Natural killer cell (primary cell): ENCODE measurements at places on chromosomes 12 and 14. TPM values are rescaled to one million over a fixed set of nuclear protein-coding genes. Genes with fewer than 3 reads are reported as not detected.
A peak's percentile ranks its signal among the peaks of the same experiment; 100 is the strongest.

GRCh38 chr12:132027636-132028035 is 77.9 kb downstream of the EP400 start:
- no peak overlapping the region for H3K27ac ChIP-seq
- no peak overlapping the region for H3K4me3 ChIP-seq
- no peaks in the 10 kb centered on the region for H3K4me1 ChIP-seq
- no peak for DNase-seq
- peaks cover 86% of the 10 kb centered on the region for H3K36me3 ChIP-seq

DNA sequence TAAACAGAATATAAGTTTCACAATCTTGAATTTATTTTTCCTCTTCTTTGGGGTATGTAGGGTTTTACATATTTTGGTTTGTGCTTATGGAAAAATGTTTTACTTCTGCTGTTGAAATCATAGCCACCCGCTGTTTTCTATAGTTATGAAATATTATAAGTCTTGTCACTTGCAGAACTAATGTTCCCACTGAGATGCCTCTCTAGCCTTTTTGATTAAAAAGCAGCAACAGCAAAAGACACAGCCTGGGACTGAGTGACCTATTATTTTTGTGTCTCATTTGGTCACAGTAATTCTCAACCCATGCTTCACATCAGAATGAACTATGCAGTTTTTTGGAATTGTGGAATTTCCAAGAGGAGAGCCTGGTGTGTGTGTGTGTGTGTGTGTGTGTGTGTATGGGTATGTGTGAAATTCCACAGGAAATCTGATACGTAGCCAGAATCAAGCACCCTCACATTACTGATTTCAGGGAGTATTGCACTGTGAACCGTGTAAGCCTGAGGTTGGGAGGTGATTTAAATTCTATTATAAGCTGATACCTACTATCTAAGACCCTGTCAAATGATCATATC is 55.7 kb upstream of the FRMD6 start:
- no peaks in the 10 kb centered on the region for H3K36me3 ChIP-seq
- no peak for DNase-seq
- H3K4me1 ChIP-seq: peaks cover 18% of the 10 kb centered on the region
- peaks cover under 1% of the 10 kb centered on the region for H3K27me3 ChIP-seq
- H3K27ac ChIP-seq: no peak overlapping the region

PIWIL1 gene
- not detected for total RNA-seq

DNA sequence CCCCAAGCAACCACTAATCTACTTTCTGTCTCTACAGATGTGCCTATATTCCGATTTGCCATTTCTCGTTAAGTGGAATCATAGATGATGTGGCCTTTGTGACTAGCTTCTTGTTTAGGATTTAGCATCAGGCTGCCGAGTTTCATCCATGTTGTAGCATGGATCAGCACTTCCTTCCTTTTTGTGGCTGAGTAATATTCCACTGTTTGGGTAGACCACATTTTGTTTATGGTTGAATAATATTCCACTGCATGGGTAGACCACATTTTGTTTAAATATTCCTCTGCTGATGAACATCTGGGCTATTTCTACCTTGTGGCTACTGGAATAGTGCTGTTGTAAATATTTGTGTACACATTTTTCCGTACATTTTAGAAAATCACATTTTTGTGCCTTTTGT is 36.4 kb downstream of the SPRING1 start:
- no peak overlapping the region for H3K27ac ChIP-seq
- no peaks in the 10 kb centered on the region for H3K36me3 ChIP-seq
- H3K4me3 ChIP-seq: no peak overlapping the region
- DNase-seq: no peak
- no peaks in the 10 kb centered on the region for H3K27me3 ChIP-seq
- H3K4me1 ChIP-seq: no peaks in the 10 kb centered on the region

HOXC9 gene
- total RNA-seq: not detected

HSPB8 gene
- not detected for total RNA-seq

TRPV4 gene
- not detected for total RNA-seq

DNA sequence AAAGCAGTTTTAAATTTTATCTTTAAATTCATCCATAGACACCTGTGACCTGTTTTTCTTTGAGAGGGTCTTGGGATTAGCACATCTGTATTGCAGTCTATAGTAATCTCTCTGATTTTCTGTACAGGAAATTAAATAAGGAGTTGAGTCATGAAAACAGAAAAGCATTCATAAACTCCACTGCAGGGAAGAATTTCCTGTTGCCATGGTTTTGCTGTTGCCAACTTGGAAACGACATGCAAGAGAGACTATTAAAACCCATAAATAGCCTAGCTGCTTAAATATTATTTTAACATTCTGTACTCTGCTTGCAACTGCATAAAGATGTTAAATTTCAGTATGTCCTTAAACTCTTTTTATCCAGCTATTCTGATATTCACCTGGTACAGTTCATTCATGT is 281.0 kb upstream of the RGS6 start:
- no peak for DNase-seq
- H3K36me3 ChIP-seq: peaks cover 16% of the 10 kb centered on the region
- no peak overlapping the region for H3K4me3 ChIP-seq
- no peaks in the 10 kb centered on the region for H3K4me1 ChIP-seq

- H3K4me1 ChIP-seq: peaks cover 35% of the 10 kb centered on the region
- no peak overlapping the region for H3K4me3 ChIP-seq
- DNase-seq: peak; percentile 82
- no peaks in the 10 kb centered on the region for H3K36me3 ChIP-seq
- H3K27ac ChIP-seq: peak overlapping the region; percentile 56
These were observed 18.8 kb upstream of the RAP1B start for GRCh38 chr12:68591734-68592418.

DNA sequence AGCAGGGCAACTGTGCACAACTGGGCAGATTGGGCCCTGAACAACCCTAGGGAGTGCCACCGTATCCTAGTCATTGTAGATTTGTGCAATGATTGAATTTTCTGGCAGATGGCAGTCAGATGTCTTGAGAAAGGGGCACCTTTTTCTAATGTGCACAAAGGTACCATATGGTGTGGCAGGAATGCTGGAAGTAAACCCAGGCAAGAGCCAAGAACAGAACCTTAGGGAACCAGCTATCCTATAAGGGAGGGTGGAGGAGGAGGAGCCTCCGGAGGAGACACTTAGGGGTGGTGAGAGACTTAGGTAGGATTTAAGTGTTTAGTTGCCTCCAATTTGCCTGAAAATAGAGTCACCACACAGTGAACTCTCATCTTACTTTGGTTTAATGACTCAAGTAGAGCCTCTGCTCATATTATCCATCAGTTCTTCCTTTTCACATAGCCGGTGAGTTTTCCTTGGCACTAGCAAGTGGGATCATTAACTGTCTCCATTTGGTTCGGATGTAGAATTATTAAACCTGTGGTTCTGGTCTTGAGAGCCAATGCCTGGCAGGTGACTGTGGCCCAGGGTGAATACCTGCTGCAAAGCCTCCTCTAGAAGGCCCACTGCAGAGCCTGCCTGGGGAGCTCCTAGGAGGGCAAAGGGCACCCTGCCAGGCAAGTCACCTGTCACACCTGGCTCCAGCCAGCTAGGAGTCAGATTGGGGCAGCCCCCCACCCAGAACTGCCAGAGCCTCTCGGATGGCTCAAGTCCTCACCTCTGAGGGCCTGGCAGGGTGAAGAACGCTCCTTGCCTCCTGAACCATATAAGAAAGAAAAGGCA is 184.4 kb upstream of the HIF1A start:
- H3K4me3 ChIP-seq: no peak overlapping the region
- DNase-seq: no peak
- H3K36me3 ChIP-seq: peaks cover 41% of the 10 kb centered on the region
- H3K4me1 ChIP-seq: peaks cover 45% of the 10 kb centered on the region
- peak overlapping the region; percentile 0 for H3K27ac ChIP-seq

- H3K27ac ChIP-seq: no peak overlapping the region
- H3K36me3 ChIP-seq: no peaks in the 10 kb centered on the region
- no peaks in the 10 kb centered on the region for H3K4me1 ChIP-seq
- no peak overlapping the region for H3K4me3 ChIP-seq
These were observed 26.3 kb upstream of the ANO2 start for GRCh38 chr12:5971194-5971850.

- H3K36me3 ChIP-seq: no peaks in the 10 kb centered on the region
- no peak for DNase-seq
- H3K4me1 ChIP-seq: no peaks in the 10 kb centered on the region
- no peak overlapping the region for H3K4me3 ChIP-seq
These were observed 258.7 kb downstream of the EMP1 start for GRCh38 chr12:13454991-13455777.

DNA sequence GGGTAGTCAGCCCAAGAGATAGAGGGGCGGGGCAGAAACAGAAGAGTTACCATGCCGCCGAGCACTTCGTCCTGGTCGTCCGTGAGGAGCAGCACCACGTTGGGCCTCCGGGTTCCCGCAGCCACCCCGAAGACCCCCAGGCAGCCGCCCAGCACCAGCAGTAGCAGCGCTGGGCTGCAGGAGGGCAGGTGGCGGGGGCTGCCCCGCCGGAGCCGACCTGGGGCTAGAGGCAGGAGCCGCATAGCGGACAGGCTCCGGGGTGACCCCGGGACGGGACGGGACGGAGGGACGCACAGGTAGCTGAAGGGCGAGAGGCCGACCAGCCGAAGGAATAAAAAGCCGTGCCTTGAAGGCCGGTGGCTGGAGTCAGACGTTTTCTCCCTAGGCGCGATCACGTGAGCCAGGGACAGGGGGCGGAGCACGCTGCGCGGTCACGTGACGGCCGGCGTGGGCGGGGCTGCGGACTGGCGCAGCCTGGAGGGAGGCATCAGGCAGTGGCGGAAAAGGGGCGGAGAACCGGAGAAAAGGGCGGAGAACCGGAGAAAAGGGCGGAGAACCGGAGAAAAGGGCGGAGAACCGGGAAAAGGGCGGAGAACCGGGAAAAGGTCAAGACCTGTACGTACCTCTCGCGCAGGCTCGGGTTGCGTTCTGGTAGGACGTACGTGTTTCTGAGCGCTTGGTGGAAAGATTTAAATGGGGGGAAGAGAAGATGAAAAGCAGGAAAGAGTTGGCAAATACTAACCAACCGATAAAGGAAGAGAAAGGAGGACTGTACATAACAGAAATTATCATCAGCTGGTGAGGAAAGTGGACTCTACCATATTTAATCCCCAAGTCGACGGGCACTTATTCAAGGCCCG is at the start of gene GNS:
GNS (minus strand) TSS at position 372 of the 860 bp plus-strand sequence; CDS start at position 242, 130 bp downstream.
- H3K36me3 ChIP-seq: no peaks in the 10 kb centered on the region
- peak within 1 kb of the TSS; percentile 71 for H3K27ac ChIP-seq
- no peaks in the 10 kb centered on the region for H3K27me3 ChIP-seq
- peaks cover 26% of the 10 kb centered on the region for H3K4me1 ChIP-seq
- DNase-seq: peak; percentile 98

SYT1 gene
- total RNA-seq: not detected

CHGA gene
- not detected for total RNA-seq

PRH2 gene
- not detected for total RNA-seq

GRCh38 chr12:114678718-114679117 is 5.3 kb downstream of the TBX3 start:
- no peak overlapping the region for H3K4me3 ChIP-seq
- DNase-seq: no peak
- H3K36me3 ChIP-seq: no peaks in the 10 kb centered on the region
- peaks cover 12% of the 10 kb centered on the region for H3K4me1 ChIP-seq

DNA sequence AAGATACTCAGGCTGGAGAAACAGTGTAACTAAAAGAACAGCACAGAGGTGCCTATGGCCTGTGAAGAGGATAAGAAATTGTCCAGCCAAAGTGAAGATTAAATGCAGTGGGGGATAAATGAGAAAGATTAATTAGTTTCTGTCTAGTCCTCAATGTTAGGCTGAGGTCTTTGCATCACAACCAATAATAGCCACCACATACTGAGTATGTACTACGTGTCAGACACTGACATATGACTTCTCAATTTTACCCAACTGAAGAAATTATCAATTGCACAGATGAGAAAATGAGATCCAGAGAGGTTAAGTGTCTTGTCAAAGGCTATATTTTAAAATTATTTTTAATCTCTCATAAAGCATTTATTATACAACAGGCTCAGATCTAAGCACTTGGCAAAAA is 285.9 kb downstream of the PDZRN4 start:
- no peak overlapping the region for H3K4me3 ChIP-seq
- H3K4me1 ChIP-seq: no peaks in the 10 kb centered on the region
- DNase-seq: no peak
- H3K36me3 ChIP-seq: no peaks in the 10 kb centered on the region
- no peaks in the 10 kb centered on the region for H3K27me3 ChIP-seq
- no peak overlapping the region for H3K27ac ChIP-seq

DDN gene
- 1.1 TPM for total RNA-seq
